ENCODE measurements at places on chromosomes 6 and 20.

GRCh38 chr6:125930765-125931418, 25.7 kb upstream of the HINT3 start:
- DNase-seq: no peak

DNA sequence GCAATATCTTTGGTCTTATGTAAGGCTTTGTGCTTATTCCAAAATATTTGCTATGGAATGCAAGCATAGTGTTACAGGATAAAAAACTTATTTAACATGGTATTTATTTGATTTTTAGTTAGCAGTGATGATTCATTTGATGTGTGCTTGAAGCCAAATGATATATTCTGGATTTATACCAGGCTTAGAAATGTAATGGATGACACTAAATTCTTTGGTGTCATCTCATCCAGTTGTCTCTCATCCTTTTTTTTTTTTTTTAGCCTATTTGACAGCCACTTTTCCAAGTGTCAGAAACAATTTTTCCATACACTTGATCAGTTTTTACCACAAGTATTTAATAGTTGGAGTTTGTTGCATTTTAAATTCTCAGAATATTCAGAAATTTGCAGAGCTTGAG, 515.3 kb downstream of the CDKAL1 start:
- DNase-seq: no peak

DNA sequence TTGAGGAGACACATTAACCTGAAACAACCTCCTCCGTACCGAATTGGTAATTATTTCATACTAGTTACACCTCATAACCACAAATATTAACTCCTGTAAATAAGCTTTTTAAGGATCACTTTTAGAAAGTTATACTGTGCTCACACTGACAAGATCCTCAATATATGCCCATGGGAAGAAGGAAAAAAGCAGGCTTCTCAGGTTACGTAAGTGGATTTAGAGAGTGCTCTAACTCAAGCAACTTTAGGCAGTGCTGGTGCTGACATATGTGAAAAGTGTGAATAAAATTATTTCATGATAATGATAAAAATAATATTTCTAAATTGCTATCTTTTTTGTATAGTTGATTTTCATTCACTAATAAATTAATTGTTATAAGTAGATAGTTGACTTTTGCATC, 76.1 kb downstream of the PRKN start:
- peak; percentile 20 for DNase-seq

- DNase-seq: no peak
Measured at GRCh38 chr6:10591422-10592160, 70.4 kb downstream of the GCNT2 start.

- no peak for DNase-seq
Measured at GRCh38 chr6:116979560-116979959, 102.5 kb downstream of the RFX6 start.

DNA sequence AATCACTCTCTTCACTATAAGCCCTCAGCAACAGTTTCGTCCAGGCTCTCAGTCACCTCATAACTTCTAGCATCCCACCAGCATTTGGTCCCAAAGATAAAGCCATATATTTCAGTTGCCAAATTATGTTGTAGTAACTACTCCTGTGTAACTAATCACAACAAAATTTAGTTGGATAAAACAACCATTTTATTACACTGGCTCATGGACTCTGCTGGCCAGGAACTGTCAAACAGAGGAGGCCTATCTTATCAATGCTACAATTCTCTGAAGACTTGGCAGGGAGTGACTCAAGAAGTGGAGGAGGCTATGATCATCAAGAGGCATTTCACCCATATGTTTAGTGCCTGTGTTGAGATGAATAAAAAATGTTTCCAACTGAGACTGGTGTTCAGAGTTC, 1082.3 kb upstream of the GJE1 start:
- DNase-seq: no peak

GRCh38 chr20:40744818-40745175, 55.8 kb upstream of the MAFB start:
- no peak for DNase-seq

- DNase-seq: no peak
Measured at GRCh38 chr6:21164768-21165326, 428.7 kb upstream of the SOX4 start.

- no peak for DNase-seq
Measured at GRCh38 chr20:33005132-33005566, 916 bp upstream of the SUN5 start.

GRCh38 chr6:26403893-26404292, 1.8 kb downstream of the BTN3A1 start:
- no peak for DNase-seq

DNA sequence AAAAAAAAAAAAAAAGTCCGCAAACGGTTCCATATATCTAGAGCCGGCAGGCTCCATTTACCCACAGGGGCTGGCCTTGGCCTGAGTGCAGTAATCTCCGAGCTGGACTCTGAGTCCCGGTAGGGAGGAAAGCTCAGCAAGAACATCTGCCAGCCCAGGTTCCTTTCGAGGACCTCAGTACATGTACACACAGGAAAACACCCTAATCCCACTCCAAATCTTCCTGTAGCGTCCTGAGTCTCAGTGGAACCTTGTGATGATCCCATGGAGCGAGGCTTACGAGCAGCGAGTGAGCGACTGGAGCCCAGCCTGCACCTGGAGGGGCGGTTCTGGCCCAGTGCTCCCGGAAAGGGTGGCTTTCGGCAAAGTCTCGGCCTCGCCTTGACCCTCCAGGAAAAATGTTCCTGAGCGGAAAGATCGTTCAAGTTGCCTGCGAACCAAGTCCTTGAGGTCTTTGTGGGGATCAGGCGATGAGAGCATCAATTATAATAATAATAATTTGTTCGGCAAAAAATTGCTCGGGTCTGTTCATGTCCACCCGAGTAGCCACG, 32.1 kb downstream of the PRSS16 start:
- DNase-seq: no peak

GRCh38 chr6:98118397-98119045, 715.9 kb upstream of the POU3F2 start:
- no peak for DNase-seq

DNA sequence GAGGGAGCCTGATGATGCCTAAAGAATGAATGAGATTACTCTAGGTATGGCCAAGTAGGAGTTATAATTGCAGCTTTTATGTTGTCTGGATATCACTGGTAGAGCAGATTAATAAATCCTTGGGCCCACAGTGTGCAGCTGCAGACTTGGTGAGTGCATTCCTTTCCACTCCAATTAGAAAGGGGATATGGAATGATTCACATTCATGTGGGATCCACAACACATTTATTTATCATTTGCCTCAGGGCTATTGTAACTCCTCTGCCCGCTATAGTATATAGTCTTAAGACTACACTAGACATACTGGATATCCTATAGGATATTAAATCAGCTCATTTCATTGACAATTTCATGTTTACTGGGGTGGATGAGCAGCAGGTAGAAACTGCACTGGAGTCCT, 11.6 kb upstream of the HLA-G start:
- no peak for DNase-seq

DNA sequence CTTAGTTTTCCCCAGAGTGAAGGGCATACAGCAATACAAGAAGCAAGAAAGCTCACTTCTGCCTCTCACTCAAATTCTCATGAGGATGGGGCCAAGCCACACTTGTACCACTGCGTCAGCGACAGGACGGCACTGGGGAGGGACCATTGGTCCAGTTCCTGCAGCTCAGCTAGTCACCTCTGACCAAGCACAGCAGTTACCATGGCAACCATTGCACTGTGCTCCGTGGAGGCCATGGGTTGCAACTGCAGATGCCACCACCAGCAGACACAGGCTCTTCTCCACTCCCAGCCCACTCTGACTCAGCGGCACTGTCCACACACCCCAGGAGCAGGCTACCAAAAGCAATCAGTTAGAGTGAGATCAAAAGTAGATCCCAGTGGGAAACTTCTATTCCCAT, 441.1 kb upstream of the ARID1B start:
- DNase-seq: no peak

- peak; percentile 51 for DNase-seq
Measured at GRCh38 chr6:24524805-24525204, 30.0 kb downstream of the ALDH5A1 start.

GRCh38 chr6:26006086-26006939, 43.7 kb downstream of the TRIM38 start:
- no peak for DNase-seq

DNA sequence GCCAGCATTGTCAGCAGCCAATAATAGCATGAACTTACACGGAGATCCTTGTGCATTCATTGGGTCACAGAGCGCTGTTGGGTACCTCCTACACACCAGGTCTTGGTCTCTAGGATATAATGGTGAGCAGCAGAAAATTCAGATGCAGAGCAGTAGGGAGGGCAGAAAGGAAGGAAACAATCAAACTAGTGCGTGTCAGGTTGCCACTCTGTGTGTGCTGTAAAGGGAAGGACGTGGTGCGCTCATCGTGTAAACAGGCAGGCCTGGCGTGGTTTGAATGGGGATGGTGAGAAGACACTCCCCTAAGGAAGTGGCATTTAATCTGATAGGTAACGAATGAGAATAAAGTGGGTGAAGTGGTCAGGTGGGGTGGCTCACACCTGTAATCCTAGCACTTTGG, 336.4 kb downstream of the CDH26 start:
- no peak for DNase-seq

- no peak for DNase-seq
Measured at GRCh38 chr20:9035126-9035525, 33.8 kb upstream of the PLCB4 start.

- DNase-seq: no peak
Measured at GRCh38 chr6:132115714-132116366, 164.7 kb upstream of the CCN2 start.

GRCh38 chr6:126724821-126725220, 384.9 kb downstream of the CENPW start:
- DNase-seq: no peak

DNA sequence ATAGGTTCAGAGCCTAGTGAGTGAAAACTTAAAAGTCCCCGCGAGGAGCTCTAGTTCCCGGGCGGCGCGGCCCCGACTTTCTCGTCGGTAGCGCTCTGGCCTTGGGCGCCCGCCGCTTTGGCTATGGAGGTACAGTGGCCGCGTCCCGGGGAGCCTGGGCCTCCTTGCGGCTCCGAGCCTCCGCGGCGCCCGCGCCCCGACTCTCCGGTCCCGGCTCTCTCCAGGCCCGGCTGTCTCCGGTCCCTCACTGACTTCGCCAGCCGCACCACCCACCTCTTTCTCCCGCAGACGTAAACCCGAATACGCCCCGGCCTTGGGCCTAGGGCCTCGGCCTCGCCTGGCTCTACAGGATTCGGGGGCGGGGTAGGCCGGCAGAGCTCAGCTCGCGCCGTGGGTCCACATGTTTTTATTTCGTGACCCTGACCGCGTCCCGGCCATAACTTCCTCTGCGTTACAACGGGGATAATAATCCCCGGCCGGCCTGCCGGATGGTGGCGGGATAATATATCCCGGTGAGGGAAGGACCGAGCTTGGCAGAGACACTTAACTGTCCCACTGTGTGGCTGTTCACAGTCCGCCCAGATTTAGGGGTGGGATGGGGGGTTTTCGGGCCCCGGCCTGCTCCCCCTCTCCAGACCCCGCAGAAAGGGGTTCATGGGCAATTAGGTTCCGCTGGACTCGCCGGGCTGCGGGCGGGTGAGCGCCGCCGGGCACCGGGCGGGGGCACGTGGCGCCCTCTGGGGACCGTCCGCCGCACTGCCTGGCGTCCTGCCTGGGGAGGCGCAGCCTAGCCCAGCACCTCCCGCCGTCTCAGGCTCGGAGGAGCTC, 10.0 kb upstream of the TBX18 start:
- DNase-seq: peak; percentile 77

GRCh38 chr6:43983632-43984031, 143.6 kb downstream of the MRPL14 start:
- no peak for DNase-seq

- DNase-seq: no peak
Measured at GRCh38 chr6:37500294-37500608, 558 bp upstream of the CCDC167 start.

GRCh38 chr6:34439442-34439841, 13.6 kb upstream of the RPS10 start:
- no peak for DNase-seq

- peak; percentile 61 for DNase-seq
Measured at GRCh38 chr6:30490026-30490876, 942 bp downstream of the HLA-E start.

DNA sequence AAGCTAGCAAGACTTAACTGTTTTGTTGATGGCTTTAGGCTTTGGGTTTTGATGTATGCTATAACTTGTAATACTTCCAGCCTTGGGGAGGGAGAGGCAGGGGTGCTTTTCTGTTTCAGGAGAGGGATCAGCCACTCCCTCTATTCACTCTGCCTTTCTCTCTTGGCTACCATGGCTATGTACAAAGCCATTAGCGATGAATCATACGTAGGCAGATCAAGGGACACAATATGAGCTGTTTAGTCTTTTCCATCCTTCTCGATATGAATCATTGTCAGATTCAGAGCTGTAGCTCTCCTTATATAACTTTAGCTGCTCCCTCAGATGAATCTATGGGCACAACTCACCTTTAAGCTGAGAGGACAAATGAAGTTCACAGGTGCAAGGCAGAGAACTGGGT, 230.6 kb downstream of the TSHZ2 start:
- no peak for DNase-seq

GRCh38 chr20:33482581-33482980, 7.3 kb upstream of the CBFA2T2 start:
- DNase-seq: no peak

- DNase-seq: peak; percentile 14
Measured at GRCh38 chr6:160919723-160920440, 71.7 kb upstream of the MAP3K4 start.

DNA sequence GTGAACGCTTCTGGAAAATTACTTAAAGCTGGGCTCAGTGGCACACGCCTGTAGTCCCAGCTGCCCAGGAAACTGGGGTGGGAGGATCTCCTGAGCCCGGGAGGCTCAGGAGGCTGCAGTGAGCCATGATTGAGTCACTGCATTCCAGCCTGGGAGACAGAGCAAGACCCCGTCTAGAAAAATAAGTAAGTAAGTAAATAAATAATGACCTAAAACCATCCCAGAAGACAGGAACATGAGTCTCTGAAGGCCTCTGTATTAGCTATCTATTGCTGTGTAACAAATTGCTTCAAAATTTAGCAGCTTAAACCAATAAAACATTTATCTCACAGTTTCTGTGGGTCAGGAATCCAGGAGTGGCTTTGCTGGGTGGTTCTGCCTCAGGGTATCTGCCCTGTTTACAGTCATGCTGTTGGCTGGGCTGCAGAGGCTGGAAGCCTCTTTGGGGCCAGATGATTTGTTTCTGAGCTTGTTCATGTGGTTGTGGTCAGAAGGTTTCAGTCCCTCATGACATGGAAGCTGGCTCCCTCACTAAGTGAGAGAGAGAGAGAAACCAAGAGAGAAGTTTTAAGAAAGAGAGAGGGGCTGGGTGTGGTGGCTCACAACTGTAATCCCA, 48.4 kb upstream of the NCOA3 start:
- DNase-seq: no peak
